ENCODE measurements at places on chromosomes 16 and 17.

- DNase-seq: no peak
These were observed 7.1 kb downstream of the MYO15B start for GRCh38 chr17:75594499-75595283.

DNA sequence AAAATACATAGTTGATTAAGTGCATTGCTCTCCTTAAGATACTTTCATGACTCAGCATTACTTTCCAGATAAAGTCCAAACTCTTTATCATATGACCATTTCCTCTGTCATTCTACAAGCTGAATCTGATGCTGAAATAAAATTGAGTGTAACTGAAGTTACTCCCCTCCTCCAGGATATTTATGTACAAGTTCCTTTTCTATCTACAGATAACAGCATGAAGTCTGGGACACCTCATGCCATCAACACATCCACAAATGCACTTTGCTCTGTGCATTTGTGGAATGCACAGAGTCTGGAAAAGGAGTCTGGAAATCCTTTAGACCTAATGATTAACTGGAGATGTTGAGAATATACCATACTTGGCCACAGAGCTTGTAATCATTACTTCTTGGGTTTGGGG lies 60.5 kb downstream of the ACSM2B start:
- no peak for DNase-seq

GRCh38 chr17:48259694-48260291 lies 152.2 kb downstream of the SNX11 start:
- peak; percentile 21 for DNase-seq

- no peak for DNase-seq
These were observed 3.3 kb downstream of the DUS1L start for GRCh38 chr17:82062076-82062983.

DNA sequence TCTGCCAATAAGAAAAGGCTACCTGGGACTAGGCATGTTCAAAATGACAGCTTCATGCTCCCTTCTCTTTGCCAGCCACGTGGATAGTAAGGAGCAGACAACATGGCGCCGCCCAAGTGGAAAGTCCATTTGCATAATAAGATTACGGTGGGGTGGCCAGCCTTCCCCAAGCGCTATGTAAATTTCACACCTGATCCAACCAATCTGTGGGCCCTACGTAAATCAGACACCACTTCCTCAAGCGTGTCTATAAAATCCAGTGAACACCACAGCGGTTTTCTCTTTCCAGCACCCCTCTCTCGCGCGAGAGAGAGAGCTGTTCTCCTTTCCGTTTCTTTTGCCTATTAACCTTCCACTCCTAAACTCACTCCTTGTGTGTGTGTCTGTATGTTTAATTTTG lies 140.3 kb upstream of the ERCC4 start:
- DNase-seq: no peak

GRCh38 chr16:4344983-4345835 lies 5.9 kb downstream of the PAM16 start:
- DNase-seq: peak; percentile 55

GRCh38 chr16:24983561-24983960 lies 31.6 kb downstream of the ARHGAP17 start:
- no peak for DNase-seq

- peak; percentile 91 for DNase-seq
These were observed 32.7 kb downstream of the CDK5R1 start for GRCh38 chr17:32519228-32520103.

GRCh38 chr16:11202260-11203091 lies 53.5 kb downstream of the SOCS1 start:
- DNase-seq: peak; percentile 17

- no peak for DNase-seq
These were observed 192.3 kb upstream of the FOXF1 start for GRCh38 chr16:86317813-86318650.

GRCh38 chr16:31177136-31177535 lies 2.8 kb upstream of the FUS start:
- no peak for DNase-seq

DNA sequence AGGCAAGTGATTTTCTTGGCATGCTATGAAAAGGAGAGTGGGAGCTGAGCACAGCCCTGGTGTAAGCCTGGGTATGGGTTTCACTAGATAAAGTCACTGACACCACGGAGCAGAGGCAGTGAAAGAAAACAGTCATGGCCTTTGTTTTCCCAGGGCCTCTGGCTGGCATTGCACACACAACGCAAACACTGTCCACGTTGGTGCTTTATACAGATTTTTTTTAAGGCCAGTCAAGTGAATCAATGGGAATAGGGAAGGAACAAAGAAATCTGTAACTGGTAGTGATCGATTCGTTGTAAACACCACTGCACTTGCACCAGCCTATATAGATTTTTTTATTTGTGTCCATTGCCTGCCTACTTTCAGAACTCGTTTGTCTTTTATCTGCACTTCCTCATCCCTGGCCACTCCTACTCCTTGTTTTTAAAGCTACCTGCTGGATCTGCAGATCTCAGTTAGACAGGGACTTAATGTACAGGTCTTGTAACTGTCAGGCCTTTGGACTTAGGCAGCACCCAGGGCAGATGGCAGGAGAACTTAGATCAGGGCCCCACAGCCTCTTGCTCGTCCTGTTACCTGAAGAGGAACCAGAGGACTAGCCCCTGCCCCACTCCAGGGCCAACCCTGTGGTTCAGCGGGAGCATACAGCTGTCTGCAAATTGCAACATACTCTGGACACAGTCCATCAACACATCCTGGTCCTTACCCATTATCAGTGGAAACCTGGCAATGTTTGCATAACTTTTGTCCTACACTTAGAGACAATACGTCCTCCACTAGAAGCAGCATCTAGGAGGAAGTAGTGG lies 10.6 kb upstream of the TMIGD1 start:
- DNase-seq: no peak

DNA sequence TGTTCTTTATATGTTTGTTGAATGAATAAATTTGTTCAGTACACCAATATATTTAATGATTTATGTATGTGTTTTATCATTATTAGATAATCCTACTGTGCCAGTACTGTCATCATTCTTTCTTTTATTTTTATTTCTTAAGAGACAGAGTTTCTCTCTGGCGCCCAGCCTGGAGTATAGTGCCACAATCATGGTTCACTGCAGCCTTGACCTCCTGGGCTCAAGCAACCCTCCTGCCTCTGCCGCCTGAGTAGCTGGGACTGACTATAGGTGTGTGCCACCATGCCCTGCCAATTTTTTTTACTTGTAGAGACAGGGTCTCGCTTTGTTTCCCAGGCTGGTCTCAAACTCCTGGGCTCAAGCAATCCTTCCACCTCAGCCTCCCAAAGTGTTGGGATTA lies 41.8 kb downstream of the PAFAH1B1 start:
- DNase-seq: no peak

GRCh38 chr16:4212934-4213296 lies 29.0 kb downstream of the SRL start:
- DNase-seq: no peak

GRCh38 chr16:86117235-86117634 lies 218.3 kb downstream of the IRF8 start:
- DNase-seq: no peak

DNA sequence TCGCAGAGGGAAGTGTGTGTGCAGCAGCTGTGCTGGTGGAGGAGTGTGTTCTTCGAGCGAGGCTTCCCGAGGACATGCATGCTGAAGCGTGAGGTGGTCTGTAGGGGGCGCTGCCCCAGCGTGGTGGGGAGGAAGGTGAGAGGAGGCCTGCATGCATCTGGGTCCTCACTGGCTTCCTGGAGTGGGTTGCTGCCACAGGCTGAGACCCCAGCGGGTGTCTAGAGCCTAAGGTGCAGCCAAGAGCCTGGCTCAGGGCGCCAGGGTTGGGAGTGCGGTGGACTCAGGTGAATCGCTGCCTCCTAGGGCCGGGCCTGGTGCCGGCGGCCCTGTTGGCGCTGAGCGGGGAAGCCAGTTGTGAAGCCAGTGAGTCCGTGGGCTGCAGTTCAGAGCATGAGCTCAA lies 7.5 kb upstream of the HSD3B7 start:
- DNase-seq: no peak

DNA sequence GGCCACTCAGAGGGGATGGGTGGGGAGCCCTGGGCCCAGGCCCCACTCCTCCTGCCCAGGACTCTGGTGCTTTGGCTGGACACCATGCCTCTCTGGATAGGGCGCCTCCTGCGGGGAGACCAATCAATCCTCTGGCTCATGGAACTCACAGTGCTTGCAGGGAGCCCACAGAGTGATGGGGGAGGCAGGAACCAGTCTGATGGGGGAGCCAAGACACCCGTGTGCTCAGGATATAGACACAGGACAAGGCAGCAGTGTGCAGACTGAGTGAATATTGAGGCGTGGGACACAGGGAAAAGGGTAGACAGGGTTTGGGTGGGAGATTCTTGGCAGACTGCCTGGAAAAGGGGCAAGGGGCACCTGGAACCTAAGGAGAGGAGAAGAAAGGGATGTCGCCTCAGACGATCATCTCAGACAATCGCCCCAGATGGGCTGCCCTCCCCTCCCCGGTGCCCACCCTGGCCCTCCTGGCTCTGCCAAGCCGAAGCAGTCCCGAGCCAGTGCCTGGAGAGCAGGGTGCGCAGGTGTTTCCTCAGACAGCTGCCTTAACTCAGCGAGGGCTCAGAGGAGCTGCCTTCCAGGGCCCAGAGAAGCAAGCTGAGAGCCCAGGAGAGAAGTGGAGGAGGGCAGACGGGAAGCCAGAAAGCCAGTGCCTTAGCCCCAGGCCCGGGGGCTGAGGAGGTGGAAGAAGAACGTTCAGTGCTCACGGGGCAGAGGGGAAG lies 37.4 kb upstream of the DLX4 start:
- peak; percentile 49 for DNase-seq

GRCh38 chr17:61715348-61715747 lies 124.3 kb upstream of the NACA2 start:
- DNase-seq: no peak

DNA sequence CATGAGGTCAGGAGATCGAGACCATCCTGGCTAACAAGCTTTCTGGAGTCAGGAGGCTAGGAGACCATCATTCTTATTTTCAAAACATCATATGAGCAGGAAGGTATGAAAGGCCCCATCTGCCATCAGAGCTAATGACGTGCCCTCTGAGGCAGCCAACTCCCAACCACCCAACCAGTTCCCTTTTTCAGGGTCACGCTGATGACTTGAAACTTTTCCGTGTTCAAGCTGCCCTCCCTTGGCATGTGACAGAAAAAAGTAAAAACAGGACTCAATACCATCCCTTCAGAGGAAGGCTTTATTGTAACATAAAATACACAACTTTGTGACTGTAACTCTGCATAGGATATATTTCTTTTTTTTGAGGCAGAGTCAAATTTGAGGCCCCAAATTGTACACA lies 4.6 kb upstream of the GHDC start:
- no peak for DNase-seq

DNA sequence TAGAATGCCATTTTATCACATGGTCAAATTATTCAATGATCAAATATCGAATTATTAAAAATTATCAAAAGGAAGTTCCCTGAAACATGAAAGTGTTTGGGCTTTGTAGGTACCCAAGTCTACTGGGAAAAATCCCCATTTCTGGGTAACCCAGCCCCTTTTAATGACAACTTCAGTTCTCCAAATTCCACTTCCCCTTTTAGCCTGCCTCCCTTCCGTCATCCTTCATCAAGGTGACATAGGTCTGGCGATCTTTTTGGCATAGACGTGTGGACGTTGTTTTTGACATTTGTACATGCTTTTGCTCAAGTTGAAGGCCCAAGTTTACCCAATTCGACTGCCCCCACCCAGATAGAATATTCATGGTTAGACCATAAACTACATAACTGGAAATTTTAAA lies 660.9 kb downstream of the MAF start:
- no peak for DNase-seq

DNA sequence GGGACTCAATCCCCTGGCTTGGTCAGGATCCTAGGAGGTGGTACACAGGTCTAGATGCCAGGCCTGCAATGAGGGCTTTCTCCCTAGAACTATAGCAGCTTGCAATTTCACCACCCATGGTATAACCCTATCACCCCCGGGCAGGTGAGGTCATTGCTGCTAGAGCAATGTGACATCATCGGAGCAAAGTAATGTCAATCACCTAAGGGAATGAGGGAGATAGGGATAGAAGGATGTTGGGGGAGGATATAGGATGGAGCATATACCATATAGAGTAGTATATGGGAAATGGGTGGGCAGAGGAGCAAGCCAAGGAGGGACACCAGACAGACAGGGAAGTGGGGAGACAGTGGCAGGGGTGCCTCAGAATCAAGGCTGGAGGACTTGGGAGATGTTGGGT lies 3.3 kb downstream of the KCNH4 start:
- DNase-seq: no peak

DNA sequence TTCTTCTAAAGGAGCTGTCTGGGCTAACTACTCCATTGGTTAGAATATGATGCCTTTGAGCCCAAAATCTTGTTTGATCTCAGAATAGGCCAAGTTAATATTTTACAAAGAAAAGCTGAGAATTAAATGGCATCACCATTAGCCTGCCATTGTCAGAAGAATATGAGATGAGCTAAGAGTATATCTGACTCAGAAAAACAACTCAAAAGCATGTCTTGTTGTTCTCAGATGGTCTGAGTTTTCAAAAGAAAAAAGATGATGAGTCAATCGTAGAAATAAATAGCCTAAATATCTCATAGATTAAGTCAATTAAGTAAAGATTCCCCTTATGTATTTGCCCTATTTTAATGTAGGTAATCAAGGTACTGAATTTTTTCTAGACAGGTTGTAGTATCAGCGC lies 197.1 kb upstream of the TBX2 start:
- DNase-seq: no peak

GRCh38 chr16:89636663-89637062 lies 20.8 kb downstream of the CHMP1A start:
- DNase-seq: no peak

DNA sequence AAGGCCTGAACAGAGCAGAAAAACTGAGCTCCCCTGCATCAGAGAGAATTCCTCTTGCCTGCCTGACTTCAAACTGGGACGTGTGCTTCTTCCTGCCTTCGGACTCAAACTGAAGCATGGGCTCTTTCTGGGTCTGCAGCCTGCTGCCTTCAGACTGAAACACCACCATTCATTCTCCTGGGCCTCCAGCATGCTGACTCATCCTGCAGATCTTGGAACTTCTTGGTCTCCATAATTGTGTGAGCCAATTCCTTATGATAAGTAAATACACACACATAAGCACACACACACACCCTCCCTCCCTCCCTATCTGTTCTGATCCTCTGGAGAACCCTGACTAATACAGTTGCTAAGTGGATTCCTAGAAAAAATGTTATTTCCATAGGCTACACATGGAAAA lies 874.3 kb upstream of the EEF2KMT start:
- no peak for DNase-seq

- DNase-seq: no peak
These were observed 384.9 kb downstream of the GRIN2A start for GRCh38 chr16:9797306-9797705.

DNA sequence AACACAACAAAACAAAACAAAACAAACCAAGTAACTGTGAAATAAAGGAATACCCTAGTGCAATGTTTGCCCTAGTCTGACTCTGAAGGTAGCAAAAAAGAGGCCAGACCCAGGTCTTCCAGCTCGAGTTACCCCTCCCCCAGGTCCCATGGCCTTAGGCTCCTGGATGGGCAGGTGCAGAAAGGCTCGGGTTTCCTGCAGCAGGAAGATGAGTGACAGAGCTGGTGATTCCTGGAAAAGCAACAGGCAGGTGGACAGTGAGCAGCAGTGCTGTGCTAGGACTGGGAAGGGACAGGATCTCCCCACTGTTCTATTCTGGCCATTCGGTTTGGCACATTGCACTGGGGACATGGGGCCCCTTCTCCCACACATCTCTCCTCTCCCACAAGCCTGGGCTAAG lies 42.9 kb upstream of the MRTFB start:
- no peak for DNase-seq

Data from NCI-H1436 (cell line).